ENCODE measurements at places on chromosomes 13 and 19. TPM values are rescaled to one million over a fixed set of nuclear protein-coding genes. Genes with fewer than 3 reads are reported as not detected.

GRCh38 chr19:1070576-1070930 is 3.6 kb downstream of the ARHGAP45 start:
- no peak overlapping the region for H3K27ac ChIP-seq
- H3K4me3 ChIP-seq: no peak overlapping the region
- H3K36me3 ChIP-seq: peaks cover 44% of the 10 kb centered on the region
- peaks cover 58% of the 10 kb centered on the region for H3K4me1 ChIP-seq

- no peak overlapping the region for H3K4me3 ChIP-seq
- no peaks in the 10 kb centered on the region for H3K36me3 ChIP-seq
- no peak overlapping the region for H3K27ac ChIP-seq
- H3K4me1 ChIP-seq: peaks cover 5% of the 10 kb centered on the region
- no peaks in the 10 kb centered on the region for H3K27me3 ChIP-seq
Measured at GRCh38 chr19:6127716-6128335, 7.6 kb upstream of the ACSBG2 start.

DNA sequence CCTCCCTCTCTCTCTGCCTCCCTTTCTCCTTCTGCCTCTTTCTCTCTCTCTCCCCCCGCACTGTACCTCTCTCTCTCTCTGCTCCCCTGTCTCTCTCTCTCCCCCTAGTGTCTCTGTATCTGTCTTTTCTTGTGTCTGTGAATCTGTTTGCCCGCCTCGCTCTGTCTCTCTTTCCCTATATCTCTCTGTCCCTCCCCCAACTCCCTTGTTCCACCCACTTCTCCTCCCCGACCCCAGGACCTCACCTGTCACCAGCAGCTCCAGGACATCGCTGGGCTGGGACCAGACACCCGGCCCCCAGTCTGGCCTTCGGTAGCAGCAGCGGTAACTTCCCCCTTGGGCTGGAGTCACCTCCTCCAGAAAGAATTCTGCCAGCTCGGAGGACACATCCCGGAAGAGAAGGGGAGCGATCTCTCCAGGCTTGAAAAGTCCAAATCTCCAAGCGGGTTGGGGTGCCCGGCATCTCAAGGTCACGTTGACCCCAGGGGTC is 3.9 kb downstream of the OSCAR start:
- peak overlapping the region; percentile 26 for H3K27ac ChIP-seq
- peak overlapping the region; percentile 70 for H3K4me3 ChIP-seq
- no peaks in the 10 kb centered on the region for H3K36me3 ChIP-seq

GRCh38 chr19:41957838-41958366 is 1.2 kb downstream of the RABAC1 start:
- H3K27ac ChIP-seq: peak overlapping the region; percentile 90
- peaks cover 17% of the 10 kb centered on the region for H3K4me1 ChIP-seq
- no peaks in the 10 kb centered on the region for H3K27me3 ChIP-seq
- peak overlapping the region; percentile 90 for H3K4me3 ChIP-seq
- peaks cover 18% of the 10 kb centered on the region for H3K36me3 ChIP-seq
- no peak for DNase-seq

- H3K27ac ChIP-seq: no peak overlapping the region
- H3K36me3 ChIP-seq: no peaks in the 10 kb centered on the region
- H3K27me3 ChIP-seq: no peaks in the 10 kb centered on the region
Measured at GRCh38 chr13:34312578-34312977, 494.6 kb downstream of the RFC3 start.

DNA sequence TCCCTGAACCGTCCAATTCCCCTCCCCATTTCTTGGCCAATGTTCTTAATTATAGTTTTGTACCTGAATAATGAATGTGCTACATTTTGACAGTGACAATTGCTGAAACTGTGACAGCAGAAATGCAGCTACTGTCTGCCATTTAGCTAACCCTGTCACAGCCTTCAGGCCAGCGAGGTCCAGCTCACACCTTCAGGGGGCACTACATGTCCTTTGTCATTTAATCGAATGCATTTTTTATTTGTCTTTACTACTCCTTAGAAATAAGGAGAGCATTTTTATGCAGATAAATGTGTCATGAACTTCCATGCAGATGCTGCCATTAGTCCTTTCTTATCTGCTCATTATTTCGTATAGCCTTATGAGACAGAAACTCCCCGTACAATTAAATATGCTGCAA is 159.9 kb downstream of the MZT1 start:
- H3K4me1 ChIP-seq: no peaks in the 10 kb centered on the region
- H3K27ac ChIP-seq: no peak overlapping the region
- H3K27me3 ChIP-seq: no peaks in the 10 kb centered on the region

Gene RHPN2
- 1.0 TPM for total RNA-seq

Gene LILRA2
- total RNA-seq: 0.22 TPM

Gene PCDH8
- not detected for total RNA-seq

Measured in activated B cell treated with CpG ODN at 0.5 μM for 24 hours (primary cell).